ENCODE measurements at places on chromosomes 13 and 19.

GRCh38 chr19:10259162-10259905 is 7.3 kb downstream of the MRPL4 start:
- peak; percentile 75 for DNase-seq

GRCh38 chr13:114035583-114036531 is 62.0 kb upstream of the C13orf46 start:
- no peak for DNase-seq

DNA sequence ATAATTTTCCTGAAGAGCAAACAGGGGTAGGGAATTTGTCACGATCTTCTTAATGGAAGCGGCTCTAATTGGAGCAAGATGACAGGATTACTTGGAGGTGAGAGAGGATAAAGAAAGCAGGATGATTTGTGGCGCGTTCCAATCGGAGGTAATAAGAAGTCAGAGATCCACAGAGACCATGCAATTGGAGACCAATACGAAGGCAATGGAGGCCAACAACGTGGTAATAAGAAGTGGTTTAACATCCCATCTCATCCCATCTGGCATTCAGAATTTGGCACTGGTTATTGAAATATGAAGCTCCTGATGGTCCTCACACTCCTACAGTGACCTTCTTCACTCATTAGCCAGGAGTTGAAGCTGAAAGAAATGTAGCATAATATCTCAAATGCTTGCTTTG is 130.6 kb downstream of the DLEU7 start:
- DNase-seq = no peak

- DNase-seq = no peak
These were observed 34.4 kb upstream of the ZNF808 start for GRCh38 chr19:52492994-52493470.

- DNase-seq = no peak
These were observed 119.7 kb downstream of the COL4A2 start for GRCh38 chr13:110426735-110427134.

- DNase-seq = no peak
These were observed 1.0 kb downstream of the SPPL2B start for GRCh38 chr19:2329501-2329916.

GRCh38 chr13:113406321-113407102 is 42.6 kb upstream of the GRTP1 start:
- no peak for DNase-seq

DNA sequence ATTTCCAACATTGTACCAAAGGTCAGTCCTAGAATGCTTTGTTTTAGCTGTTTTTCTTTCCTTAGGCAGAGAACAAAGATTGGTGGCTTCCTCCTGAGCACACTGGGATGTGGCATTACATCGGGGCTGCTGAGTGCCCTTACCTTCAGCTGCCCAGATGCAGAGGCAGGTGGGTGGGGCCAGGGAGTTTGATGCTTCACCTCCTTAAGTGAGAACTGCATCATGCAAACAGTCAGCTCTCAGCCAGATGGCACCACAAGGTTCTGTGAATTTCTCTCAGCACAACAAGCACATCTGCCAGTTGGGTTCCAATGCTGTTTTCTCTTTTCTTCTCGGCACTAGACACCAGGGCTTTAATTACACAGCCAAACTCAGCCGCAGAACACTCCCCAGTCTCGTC is 87.4 kb upstream of the UBL3 start:
- DNase-seq = peak; percentile 27

DNA sequence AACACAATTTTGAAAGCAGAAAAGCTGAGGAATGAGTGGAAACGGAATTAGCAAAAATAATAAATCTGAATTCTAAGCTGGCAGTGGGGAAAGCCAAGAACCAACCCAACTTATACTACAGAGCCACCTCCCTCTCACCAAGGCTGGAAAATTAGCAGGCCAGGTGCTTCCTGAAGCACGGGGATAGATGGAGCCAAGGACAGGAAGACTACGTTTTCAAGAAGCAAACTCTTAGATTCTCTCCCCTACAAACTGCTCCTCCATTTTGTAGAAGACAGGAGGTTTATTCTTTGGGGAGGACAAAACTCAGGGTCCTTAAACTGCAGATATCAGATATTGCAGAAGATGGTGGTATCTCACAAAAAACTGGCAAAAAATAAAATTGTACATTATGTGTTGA is 8.8 kb downstream of the CCDC70 start:
- DNase-seq = no peak

DNA sequence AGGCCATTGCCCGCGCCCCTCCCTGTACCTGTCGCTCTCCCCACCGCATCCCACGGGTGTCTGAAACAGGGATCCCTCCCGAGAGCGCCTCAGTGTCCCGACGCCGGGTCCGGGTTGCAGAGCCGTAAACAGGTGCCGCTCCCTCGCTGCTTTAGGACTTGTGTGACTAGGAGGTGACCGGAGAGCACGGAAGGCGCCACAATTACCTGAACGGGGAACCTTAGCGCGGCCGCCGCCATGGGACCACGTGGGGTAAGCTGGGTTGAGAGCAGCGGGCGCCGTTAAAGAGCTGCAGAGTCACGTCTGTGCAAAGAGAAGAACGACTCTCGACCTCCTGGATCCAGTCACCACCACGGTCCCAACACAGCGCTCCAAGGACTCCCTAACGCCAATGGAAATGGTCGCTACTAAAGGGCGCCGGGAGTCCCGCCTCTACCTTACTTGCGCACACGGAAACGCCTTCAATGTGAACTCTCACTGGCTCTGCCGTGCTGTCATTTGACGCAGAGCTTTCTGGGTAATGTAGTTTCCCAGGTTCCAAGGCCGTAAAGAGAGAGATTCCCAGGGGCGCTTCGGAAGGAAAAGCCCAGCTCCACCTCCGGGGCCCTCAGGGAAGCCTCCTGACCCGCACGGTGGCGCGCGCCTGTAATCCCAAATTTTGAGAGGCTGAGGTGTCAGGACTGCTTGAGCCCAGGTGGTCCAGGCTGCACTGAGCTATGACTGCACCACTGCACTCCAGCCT is at the start of gene ZNF552:
ZNF552 (minus strand) TSS at position 409 of the 742 bp plus-strand sequence; CDS start at position 239, 170 bp downstream.
- peak; percentile 66 for DNase-seq

GRCh38 chr13:111184458-111185401 is 69.6 kb downstream of the ARHGEF7 start:
- peak; percentile 18 for DNase-seq

DNA sequence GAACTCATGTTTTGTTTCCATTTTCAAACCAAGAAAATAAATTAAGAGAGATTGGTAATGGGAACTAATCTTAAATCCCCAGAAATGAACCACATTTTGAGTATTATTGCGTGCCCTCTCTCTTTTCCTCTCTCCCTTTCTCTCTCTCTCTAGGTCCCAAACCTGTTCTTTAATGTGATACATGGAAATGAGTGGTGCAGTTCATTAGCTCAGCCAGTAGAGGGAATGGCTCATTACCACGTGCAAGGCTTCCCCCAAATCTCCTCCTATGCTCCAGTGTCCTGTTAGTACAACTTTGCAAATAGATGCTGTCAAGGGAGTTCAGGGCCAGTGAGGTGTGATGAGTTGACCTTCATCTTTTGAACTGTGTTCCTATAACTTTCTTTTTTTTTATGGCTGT is 178.4 kb downstream of the FGF9 start:
- DNase-seq = no peak

DNA sequence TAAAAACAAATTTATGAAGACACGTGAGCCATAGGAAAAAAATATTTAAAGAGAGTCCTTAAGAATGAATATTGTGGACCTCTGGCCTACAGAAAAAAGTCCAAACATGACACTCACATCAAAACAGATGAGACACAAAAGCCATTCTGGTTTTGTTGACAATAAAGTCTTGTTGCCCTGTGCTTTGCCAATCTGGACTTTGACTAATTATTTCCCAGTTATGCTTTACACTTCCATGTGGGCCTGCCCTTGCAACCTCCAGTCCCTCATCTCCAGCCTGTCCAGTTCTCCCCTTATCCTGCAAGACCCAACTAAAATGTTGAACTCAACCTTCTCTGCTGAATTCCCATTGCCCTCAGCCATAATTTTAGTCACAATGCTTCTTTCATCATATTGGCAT is 184.5 kb upstream of the SERP2 start:
- no peak for DNase-seq

- DNase-seq = no peak
These were observed 26.3 kb upstream of the UQCRFS1 start for GRCh38 chr19:29239213-29239776.

DNA sequence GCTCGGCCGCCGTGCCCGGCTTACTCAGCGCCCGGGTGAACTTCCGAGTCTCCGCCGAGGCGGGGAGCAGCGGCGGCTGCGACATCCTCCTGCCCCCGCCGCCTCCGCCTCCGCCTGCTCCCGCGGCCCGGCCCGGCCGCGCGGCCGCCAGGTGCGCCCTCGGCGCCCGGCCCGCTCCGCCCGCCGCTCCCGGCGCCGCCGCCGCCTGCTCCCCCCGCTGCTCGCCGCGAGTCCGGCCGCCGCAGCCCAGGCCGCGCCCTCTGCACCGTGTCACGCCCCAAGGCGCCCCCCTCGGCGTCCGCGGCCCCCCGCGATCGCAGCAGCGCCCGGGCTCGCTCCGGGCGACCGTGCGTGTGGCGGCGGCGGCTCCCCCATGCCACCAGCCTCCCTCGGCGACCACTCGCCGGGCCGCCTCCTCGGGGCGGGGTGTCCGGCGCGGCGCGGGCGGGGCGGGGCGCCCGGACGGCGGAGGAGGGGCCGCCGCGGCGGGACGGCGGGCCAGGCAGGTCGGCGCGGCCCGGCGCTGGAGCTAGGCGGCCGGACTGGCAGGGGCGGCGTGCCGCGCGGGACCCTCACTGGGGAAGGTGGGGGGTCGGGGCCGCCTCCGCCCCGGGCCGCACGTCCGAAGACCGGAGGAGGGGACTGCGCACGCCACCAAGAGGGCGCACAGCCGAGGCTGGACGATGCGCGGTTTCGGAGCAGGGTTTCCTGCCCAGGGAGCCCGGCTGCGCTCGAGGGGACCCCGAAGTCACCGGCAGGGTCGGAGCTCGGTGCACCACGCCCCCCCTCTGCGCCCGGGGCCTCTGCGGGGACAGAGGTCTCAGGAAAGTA is 108.6 kb upstream of the DOCK9 start:
- DNase-seq = peak; percentile 69

GRCh38 chr13:69904784-69905183 is 202.8 kb upstream of the ATXN8OS start:
- DNase-seq = no peak

GRCh38 chr13:66369666-66370065 is 860.5 kb downstream of the PCDH9 start:
- DNase-seq = no peak

- DNase-seq = no peak
These were observed 193.3 kb downstream of the SLC7A1 start for GRCh38 chr13:29402166-29402636.

DNA sequence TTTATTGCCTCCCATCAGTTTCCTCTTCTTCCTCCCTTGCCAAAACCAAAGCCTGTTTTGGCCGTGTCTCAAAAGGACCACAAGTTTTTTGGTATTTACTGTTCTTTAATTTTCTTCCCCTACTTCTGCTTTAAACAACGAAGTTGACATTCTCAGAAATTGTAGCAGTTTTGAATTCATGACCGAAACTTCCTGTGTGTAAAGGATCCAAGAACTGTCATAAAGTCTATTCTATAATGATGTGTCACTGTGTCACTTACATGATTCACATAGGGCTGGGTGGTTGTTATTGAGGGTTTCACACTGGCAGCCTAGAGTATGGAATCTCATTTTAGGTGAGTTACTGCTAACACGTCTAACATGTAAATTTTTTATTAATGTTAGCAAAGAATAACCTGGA is 741.0 kb upstream of the KLHL1 start:
- DNase-seq = no peak

GRCh38 chr13:112822851-112823250 is 133.0 kb downstream of the ATP11A start:
- DNase-seq = no peak

DNA sequence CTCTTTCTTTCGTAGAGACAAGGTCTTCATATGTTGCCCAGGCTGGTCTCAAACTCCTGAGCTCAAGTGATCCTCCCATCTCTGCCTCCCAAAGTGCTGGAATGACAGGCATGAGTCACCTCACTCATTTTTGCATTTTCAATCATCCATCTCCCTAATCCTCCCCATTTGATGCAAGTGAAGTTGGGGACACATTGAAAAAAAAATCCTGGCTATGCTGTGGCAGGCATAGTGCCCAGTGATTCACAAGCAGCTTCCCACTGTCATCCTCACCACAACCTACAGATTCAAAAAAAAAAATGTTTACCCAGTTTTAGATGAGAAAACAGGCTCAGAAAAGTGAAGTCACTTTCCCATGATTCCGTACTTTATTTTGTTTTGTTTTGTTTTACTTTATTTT is 44.7 kb upstream of the USP29 start:
- DNase-seq = no peak

- DNase-seq = no peak
These were observed 9.8 kb downstream of the AP1M1 start for GRCh38 chr19:16207490-16208025.

- DNase-seq = no peak
These were observed 65.9 kb upstream of the KLF12 start for GRCh38 chr13:74200081-74200480.

DNA sequence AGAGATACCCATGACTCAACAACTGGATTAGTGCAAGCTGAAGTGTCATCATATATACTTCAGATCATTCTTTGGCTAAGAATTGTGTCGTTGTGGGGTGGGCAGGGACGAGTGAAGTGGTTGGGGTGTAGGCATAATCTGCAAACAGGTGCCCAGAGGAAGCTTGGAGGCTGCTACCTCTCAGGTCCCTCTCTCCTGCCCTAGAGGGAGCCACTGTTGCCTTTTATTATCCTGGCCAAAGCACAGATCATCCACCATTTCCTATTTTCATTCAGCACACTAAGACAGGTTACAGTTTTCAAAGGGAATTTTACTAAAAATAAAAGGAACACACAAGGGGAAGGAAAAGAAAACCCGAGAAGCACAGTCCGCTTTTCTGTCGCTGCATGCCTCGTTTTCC is 126.6 kb downstream of the HS6ST3 start:
- no peak for DNase-seq

DNA sequence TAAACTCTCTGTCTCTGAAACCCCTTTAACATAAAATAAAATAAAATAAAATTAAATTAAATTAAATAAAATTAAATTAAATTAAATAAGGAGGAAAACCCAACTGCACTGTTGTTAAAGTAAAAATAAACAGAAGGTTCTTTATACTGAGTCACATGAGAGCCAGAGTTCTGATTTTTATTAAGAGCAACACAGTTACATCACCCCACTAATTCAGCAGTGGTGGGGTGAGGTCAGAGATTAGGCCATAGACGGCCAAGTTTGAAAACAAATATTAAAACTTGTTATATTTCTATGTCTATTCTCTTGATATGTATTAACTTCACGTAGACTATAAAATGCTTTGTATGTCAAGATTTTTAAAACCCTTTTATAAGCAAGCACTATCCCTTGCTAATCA is 59.5 kb downstream of the MYCBP2 start:
- DNase-seq = no peak

- DNase-seq = no peak
These were observed 1.7 kb downstream of the PLPPR2 start for GRCh38 chr19:11356676-11357550.

DNA sequence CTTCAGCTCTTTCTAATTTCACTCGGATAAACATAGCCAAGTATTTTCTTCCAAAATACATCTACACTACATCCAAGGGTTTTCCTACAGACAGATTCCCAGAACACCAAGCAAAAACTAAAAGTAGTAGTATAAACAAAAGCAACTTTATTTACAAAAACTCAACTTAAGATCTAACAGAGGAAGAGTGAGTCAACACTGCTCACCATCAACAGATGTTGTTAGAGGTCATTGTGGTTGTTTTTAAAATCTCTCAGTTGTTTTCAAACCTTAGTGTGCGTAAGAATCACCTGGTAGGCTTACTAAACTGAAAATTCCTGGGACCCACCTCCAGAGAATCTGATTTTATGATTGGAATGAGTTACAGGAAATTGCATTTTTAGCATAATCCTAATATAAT is 631.7 kb upstream of the SGCG start:
- DNase-seq = no peak
